Panc1 (cell line): ENCODE measurements at places on chromosomes 2 and 18. TPM values are rescaled to one million over a fixed set of nuclear protein-coding genes. Genes with fewer than 3 reads are reported as not detected.

POU3F3 gene
- 0.36 TPM for total RNA-seq

IAH1 gene
- total RNA-seq = 72.2 TPM

MBP gene
- 88.8 TPM for total RNA-seq

DNA sequence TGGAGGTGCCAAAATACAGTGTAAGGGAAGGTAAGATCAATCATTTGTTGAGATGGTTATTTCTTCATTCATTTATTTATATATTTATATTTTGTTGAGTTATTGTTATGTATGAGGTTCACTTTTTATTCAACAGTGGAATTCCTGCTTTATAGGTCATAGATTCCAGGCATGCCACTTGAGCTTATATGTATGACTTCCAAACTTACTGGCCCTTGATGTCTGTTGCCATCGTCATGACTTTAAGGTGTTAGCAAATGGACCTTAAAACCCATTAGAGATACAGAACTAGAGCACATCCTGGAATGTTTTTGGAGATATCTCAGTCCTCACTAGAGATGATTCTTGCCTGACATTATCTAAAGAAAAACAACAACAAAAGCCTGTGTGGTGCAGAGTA is 25.9 kb downstream of the CCDC85A start:
- H3K27ac ChIP-seq = no peak overlapping the region
- H3K27me3 ChIP-seq = no peaks in the 10 kb centered on the region
- no peaks in the 10 kb centered on the region for H3K36me3 ChIP-seq
- H3K4me1 ChIP-seq = no peaks in the 10 kb centered on the region
- no peak for DNase-seq

DNA sequence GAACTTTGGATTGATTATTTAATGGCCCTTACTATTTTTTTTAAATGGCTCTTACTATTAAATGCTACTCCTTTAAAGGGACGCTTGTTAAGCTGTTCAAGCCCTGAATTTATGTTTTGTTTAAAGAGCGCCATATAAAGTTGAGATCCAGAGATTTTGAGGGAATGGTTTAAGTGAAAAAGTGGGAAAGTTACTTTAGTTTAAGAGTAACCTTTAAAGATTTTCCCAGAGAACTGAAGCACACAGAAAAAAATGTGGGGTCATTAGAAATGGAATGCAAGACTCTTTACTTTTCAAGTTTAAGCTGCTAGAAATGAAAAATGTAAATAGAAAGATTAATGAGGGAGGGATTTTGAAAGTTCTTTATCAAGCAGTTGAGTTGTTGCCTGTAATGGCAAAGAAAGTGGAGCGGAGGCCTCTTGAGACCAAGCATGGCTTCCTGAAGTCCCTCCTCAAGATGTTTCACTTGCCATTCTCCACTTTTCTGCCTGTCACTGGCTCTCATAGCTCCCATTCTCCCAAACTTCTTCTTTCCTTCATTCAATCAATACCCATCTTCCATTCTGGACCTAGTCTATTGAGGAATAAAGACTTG is 93.2 kb downstream of the KCNS3 start:
- DNase-seq = no peak
- H3K27ac ChIP-seq = no peak overlapping the region
- no peaks in the 10 kb centered on the region for H3K4me1 ChIP-seq
- H3K36me3 ChIP-seq = no peaks in the 10 kb centered on the region
- H3K27me3 ChIP-seq = no peaks in the 10 kb centered on the region

DNA sequence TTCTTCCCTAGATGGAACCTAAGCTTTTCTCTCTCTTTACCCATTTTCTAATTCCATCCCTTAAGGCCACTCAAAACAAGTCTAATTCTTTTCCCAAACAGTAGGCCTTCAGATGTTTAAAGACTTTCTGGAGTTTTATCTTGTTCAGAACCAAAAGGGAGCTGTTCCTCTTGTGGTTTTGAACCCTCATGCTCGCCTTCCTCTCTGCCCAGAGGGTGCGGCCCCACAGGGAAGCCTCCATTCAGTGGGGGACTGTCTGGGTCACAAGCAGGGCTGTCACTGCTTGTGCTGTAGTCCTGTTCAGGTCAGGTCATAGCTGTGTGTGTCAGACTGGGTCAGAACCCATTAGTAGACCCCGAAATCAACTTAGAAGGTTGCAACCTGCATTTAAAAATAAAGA is 56.5 kb downstream of the TET3 start:
- no peaks in the 10 kb centered on the region for H3K4me1 ChIP-seq
- no peak overlapping the region for H3K4me3 ChIP-seq
- no peaks in the 10 kb centered on the region for H3K36me3 ChIP-seq
- no peak for DNase-seq

GRCh38 chr18:31267823-31268481 is 50.0 kb upstream of the DSG1 start:
- no peaks in the 10 kb centered on the region for H3K4me1 ChIP-seq
- no peak for DNase-seq
- no peak overlapping the region for H3K4me3 ChIP-seq
- H3K27ac ChIP-seq = no peak overlapping the region
- no peaks in the 10 kb centered on the region for H3K27me3 ChIP-seq
